ENCODE measurements at places on chromosomes 6 and 20. TPM values are rescaled to one million over a fixed set of nuclear protein-coding genes. Genes with fewer than 3 reads are reported as not detected.

GRCh38 chr6:147055821-147056392 is 148.3 kb upstream of the STXBP5 start:
- DNase-seq: no peak

THBD gene
- total RNA-seq: 0.99 TPM

DNA sequence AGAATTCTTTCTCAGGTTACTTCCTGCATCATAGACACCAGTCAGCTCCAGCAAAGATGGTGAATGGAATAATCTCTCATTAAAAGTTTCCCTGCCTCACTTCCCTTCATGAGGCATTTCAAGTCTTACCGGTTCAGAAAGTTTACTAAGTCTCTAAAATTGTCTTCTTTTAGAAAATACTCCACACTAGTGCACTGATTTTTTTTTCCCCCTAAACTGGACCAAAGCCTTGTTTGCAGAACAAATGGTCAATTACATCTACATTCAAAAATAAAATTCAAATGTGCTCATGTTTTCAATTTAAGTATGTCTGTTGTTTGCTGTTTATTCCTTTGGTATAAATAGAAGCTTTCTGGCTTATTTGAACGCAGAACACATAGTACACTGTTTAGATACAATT is 111.2 kb downstream of the GMPR start:
- no peak for DNase-seq

DNA sequence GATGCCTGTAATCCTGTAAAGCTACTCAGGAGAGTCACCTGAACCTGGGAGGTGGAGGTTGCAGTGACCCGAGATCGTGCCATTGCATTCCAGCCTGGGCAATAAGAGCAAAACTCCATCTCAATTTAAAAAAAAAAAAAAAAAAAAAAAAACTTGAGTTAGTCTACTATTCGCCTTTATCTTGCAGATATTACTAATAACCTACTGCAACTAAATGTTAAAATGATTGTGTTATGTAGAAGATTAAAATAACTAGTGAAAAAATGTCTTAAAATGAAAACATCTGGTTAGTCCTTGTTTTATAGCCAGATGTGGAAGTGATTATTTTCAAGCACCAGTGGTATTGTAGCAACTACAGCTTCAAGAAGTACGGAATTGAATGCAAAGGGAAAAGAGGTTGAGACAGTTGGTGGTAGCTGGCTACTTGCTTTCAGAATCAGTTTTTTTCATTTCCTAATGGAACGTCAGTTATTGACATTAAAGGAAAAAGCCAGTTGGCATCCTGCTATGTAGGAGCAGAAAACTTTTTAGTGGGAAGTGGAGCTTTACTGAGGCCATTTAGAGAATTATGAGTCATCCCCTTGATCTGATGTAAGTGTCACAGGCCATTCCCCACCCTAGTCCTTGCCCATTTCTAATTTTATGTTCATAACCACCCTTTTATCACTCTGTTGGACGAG is 43.8 kb upstream of the DYNLRB1 start:
- peak; percentile 45 for DNase-seq

- no peak for DNase-seq
Measured at GRCh38 chr20:62723351-62723750, 14.7 kb downstream of the NTSR1 start.

RCAN2 gene
- 3.1 TPM for total RNA-seq

DNA sequence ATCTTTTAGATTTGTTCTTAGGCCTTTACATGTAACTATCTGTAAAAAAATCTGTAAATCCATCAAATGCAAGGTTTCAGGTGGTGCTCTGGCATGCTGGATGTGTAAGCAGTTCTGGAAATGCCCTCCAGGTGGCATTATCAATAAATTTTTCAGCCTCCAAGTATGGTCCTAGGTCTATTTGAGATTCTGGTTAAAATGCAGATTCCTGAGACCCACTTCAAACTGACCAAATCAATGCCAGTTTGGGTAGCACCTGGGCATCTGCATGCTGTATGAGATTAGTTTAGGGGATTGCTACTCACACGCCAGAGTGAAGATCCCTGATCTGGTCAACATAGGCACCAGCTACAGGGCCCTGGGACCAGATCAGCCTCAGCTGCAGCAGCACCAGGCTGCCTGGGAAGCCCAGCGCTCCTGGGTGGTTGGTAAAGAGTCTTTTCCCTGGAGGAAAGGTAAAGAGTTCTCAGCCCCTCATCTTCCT is 507.3 kb upstream of the CITED2 start:
- DNase-seq: peak; percentile 59

PDYN gene
- total RNA-seq: not detected

- DNase-seq: no peak
Measured at GRCh38 chr6:89379281-89379680, 26.8 kb upstream of the UBE2J1 start.

GRCh38 chr6:121733234-121733633 is 297.8 kb downstream of the GJA1 start:
- no peak for DNase-seq

DNA sequence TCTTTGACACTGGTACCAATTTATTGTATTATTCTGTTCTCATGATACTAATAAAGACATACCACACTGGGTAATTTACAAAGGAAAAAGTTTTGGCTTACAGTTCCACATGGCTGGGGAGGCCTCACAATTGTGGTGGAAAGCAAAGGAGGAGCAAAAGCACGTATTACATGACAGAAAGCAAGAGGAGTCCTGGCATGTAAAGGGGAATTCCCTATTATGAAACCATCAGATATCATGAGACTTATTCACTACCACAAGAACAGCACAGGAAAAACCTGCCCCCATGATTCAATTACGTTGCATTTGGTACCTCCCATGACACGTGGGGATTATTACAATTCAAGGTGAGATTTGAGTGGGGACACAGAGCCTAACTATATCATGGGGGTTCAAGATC is 43.4 kb downstream of the SLC22A2 start:
- peak; percentile 59 for DNase-seq

PACRG gene
- total RNA-seq: not detected

DNA sequence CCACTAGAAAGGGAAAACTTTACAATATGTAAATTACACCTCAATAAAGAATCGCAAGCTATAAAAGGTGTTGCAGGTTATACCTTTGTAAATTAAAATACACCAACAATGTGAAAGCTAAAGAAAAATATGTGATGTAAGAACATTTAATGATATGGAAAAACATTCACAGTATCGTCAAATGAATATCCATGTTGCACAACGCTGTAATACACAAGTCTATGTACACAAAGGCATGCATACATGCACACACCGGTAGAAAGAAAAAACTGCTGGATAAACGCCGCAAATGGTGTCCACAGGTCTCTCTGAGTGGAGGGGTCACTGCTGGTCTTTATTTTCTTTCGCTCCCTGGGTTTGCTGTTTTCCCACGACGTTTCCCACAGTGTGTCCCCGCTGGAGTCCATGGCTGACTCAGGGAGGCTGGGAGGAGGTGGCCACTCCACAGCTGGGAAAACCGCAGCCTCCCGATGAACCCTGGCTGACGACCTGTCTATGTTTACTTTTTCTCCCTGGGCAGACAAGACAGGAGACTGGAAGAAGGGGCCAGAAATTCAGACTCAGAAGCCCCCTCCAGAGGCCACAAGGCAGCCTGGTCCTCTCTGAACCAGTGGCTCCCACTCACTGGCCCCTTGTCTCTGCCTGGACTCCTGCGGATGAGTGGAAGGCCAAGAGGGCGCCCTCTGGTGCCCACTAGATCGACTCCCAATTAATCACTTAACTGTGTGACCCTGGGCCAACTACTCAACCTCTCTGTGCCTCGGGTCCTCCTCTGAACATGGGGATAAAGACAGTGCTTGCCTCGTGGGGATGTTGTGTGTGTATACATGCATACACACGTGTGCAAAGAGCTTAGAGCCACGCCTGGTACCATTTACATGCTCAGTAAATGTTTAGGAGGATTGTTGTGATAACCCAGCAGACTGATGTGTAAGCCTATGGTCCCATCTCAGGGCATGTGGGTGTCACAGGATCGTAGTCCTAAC is 12.8 kb upstream of the BPI start:
- DNase-seq: peak; percentile 64

- DNase-seq: peak; percentile 21
Measured at GRCh38 chr6:119090256-119090655, 11.8 kb upstream of the FAM184A start.

DNA sequence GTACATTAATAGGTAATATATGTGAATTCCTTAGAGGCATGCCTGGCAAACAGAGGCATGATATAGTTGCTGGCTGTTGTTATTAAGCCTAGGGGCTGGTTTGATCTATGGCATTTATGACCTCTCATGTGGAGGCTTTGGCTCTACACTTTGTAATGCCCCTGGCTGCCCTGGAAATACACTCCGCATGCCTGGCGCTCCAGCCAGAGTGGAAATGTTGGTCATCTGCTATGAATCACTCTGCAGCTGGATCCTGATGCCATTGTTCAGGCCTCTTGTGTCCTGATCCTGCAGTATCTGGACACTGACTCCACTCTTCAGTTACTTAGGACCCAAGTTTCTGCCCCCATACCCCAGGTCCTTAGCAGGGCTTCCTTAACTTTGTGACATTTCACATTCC is 200.5 kb upstream of the PCSK2 start:
- DNase-seq: no peak

- no peak for DNase-seq
Measured at GRCh38 chr20:64086801-64087200, 2.6 kb upstream of the LKAAEAR1 start.

CPXM1 gene
- total RNA-seq: 0.17 TPM

DNA sequence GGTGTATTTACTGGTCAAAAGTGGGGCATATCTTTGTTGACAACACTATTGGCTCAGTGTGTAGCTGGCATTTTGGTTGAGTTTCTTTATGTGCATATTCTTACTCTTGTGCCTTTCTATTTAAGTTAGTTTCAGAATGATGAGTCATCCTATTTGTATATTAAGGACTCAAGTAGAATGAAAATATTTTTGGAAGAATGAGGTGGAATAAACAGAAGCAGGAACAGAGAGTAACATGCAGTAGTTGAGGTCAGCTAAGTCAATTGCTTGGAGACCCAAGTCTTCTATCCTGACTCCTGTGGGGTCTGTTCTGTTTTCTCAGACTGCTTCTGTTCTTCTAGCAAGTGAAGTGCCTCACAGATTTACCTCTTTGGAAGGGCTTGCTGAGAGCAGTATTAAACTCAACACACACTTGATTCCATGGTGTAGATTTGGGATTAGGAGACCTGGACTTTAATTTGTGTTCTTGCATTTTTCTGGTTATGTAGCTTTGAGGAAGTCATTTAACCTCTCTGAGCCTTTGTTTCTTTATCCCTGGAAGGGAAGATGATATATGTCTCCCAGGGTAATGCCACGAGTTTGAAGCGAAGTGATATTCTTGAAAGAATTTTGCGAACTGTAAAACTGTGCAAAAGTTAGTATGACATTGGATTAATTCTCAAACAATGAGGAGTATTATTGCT is 324.3 kb downstream of the QKI start:
- DNase-seq: peak; percentile 25

DNA sequence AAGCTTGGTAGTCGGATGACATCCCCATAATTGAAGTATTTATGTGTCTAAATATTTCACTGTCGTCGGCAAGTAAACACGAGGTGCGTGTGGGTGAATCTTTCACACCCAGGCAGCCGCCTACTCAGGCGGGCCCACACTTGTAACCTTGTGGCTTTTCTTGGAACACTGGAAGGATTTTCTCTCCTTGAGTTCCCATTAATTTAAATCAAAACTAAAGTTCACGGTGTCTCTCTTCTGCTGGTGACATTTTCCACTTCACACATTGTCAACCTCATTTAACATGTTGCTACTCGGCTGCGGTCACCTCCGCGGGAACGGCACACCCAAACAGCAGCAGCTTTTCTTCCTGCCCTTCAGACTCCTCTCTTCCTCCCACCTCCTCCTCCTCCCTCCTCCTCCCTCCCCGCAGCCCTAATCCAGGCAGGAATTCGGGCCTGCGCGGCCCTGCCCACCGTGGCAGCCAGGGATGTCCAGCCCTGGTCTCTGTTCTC is 336.6 kb downstream of the QKI start:
- DNase-seq: no peak

GRCh38 chr6:133568970-133569889 is 319.7 kb upstream of the TCF21 start:
- DNase-seq: peak; percentile 84

SALL4 gene
- 0.15 TPM for total RNA-seq

CARMIL1 gene
- total RNA-seq: 55.7 TPM

DNA sequence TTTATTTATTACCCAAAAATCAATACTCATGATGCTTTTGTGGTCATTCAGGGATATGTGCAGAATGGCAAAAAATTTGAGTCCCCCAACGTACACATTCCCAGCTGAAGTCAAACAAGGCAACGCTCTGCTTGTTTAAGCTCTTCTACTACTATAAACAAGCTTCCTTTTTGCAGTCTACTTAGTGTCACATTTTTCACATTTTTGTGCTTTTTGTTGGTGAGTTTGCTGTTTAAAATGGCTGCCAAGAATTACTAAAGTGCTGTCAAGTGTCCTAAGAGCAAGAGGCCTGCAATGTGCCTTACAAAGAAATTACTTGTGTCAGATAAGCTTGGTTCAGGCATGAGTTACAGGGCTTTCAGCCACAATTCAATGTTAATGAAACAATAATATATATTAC is 2.1 kb downstream of the WFDC8 start:
- peak; percentile 4 for DNase-seq

GRCh38 chr20:56986931-56987720 is 279.3 kb downstream of the BMP7 start:
- no peak for DNase-seq

TRMT11 gene
- 27.2 TPM for total RNA-seq

DNA sequence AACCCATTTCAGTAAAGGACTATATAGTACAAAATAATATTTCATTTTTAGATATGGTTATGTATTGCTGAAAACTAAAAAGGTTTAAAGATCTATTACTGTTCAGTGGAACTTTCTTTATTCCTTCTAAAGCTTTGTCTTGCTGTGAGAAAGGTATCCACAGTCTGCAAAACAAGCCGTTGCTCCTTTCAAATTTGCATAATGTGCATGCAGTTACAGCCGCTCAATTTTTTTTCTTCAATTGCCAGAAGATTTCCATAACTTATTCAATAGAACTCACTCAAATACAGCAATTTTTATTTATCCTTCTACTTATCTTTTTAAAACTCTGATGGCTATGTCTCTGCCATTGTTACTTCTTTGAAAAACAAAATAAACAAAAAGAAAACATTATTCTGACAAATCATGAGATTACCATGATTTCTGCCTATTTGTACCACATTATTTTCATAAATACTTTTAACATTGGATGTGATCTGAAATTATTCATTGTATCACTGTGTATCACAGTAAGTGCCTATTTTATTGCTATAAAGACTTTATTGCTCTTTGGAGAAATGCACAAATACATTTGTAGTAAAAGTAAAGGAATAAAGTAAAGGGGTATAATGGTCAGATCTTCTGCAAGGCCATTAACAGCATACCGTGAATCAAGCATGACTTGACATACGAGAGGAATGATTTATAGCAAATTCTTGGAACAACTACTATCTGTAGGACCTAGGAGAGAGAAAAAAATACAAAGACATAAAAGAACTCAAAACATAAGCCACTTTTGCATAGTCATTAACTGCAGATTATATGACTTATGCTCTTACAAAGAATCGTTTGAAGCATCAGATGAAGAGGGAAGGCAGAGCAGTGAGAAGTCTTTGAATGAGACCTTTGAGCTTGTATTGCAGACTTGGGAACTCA is 29.6 kb upstream of the HBS1L start:
- DNase-seq: no peak

SAMD10 gene
- total RNA-seq: 5.4 TPM

GMPR gene
- total RNA-seq: 3.6 TPM

- no peak for DNase-seq
Measured at GRCh38 chr6:41657131-41658094, 19.1 kb downstream of the MDFI start.

CLIC5 gene
- 3.5 TPM for total RNA-seq

Data from renal cortical epithelial cell (primary cell).